NCI-H510A (cell line): ENCODE measurements at places on chromosomes 7 and 10.

- DNase-seq, result no peak
Measured at GRCh38 chr7:89104748-89105685, 309.5 kb upstream of the TEX47 start.

DNA sequence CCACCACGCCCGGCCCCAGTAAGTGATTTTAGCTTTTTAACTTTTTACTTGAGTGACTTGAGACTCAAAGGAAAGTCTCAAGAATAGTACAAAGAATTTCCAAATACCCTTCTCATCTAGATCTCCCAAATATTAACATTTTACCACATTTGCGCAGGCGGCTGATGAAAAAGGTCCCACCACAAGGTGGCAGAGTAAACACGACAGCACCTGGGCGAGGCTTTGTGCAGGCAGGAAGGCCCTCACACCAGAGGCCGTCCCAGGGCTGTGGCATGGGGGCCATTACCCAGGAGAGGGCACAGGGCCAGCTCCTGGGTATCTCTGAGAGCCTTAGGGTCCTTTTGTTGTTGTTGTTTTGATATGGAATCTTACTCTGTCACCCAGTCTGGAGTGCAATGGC, 50.0 kb upstream of the WIPI2 start:
- DNase-seq, result no peak

GRCh38 chr7:27161214-27161720, 4.1 kb downstream of the HOXA9 start:
- DNase-seq, result no peak

DNA sequence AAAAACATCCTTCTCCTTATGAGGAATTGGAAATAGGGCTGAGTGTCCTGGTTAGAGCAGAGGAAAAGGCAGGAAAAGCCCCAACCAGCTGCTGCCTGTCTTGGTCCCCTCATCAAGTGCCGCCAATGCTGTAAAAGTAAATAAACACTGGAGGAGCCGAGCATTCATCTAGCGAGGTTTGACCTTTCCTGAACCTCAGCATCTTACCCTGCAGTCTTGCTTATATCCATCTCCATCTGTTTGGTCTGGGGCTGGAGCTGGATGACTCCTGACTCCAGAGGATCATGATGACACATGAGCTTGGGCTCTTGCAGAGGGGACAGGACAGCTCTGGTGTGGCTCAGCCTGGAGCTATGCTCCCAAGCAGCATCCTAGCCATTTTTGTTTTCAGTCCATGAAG, 501.1 kb downstream of the TNS3 start:
- DNase-seq, result no peak

DNA sequence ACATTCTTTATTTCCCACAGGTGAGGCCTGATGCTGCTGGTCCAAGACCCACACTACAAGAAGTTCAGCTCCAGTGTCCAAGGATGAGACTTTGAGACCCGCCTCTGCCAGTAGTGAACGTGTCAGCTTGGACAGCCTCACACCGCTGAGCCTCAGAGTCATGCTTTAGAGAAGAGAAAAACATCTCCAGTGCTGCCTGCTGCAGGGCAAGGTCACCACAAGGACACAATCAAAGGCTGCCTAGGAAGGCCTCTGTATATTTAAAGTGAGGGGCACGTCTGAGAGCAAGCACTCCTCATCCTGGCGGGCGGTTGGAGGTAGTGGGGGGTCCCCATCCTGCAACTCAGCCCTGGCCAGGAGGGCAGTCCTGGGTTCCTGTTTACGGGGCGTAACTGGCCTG, 19.3 kb downstream of the FGFR2 start:
- DNase-seq, result no peak

GRCh38 chr7:157638563-157638962, 301.8 kb downstream of the DNAJB6 start:
- DNase-seq, result no peak

GRCh38 chr10:26780793-26781601, 79.8 kb downstream of the ABI1 start:
- DNase-seq, result no peak

GRCh38 chr7:135712182-135712782, 15.7 kb downstream of the SLC13A4 start:
- DNase-seq, result no peak

- DNase-seq, result no peak
Measured at GRCh38 chr10:11236234-11236633, 218.6 kb downstream of the CELF2 start.

GRCh38 chr7:7434329-7434728, 101.3 kb downstream of the COL28A1 start:
- no peak for DNase-seq

- DNase-seq, result no peak
Measured at GRCh38 chr7:93751421-93751820, 139.1 kb downstream of the TFPI2 start.

DNA sequence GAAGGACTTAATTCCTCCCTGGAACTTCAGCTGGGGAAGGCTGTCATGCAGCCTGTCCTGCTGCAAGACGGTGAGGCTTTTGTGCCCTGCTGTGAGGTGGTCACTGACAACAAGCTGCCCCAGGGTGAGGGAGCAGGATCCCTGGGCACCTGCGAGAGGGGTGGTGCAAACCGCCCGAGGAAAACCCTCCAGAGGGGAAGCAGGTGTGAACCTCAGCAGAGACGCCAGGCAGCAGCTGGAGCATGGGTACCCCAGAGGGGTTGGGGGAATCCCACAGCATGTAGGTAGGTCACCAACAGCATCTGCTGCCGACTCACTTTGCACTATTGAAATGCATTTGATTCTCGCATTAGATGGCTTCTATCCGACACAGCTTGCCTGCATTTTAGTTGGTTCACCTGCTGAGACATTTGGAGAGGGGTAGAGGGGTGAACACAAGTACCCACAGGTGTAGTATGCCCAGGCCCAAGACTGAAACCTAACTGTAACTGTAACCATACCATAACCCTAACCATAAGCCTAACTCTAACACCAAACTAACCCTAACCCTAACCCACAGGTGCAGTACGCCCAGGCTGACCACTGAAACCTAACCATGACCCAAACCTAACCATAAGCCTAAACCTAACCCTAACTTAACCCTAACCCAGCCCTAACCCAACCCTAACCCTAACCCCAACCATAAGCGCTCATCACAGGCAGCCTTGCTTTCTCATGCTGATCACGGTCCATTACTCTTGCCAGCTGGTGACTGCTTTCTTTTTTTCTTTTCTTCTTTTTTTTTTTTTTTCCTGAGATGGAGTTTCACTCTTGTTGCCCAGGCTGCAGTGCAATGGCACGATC, 85.9 kb downstream of the ELFN1 start:
- DNase-seq, result no peak

- DNase-seq, result peak; percentile 53
Measured at GRCh38 chr7:28958235-28958979, at the start of gene TRIL. Gene TRIL (minus strand): TSS chr7:28958330. CDS start chr7:28958046, 284 bp downstream.

- DNase-seq, result no peak
Measured at GRCh38 chr10:103557455-103557854, 64.0 kb downstream of the NEURL1 start.

GRCh38 chr10:124156524-124157260, 63.3 kb upstream of the CHST15 start:
- no peak for DNase-seq

GRCh38 chr10:112991888-112992491, 41.9 kb downstream of the TCF7L2 start:
- DNase-seq, result no peak

GRCh38 chr7:120919466-120919865, 31.1 kb upstream of the ING3 start:
- no peak for DNase-seq

DNA sequence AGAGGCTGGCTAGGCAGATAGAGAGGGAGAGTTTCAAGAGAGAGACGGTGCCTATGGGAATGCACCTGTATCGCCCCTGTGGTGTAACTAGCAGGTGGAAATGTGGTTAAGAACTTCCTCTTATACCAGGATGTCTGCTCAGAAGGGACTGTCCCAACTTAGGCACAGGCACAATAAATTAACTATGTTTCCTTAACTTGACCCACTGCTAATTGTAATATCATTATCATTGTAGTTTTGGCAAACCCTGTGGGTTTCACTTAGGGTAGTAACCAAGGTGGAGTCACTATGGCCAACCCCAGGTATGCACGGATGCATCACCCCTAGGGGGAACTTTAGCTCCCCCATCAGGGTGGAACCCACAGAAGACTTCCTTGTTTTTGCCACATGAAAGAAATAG, 455.7 kb downstream of the DGKB start:
- no peak for DNase-seq

DNA sequence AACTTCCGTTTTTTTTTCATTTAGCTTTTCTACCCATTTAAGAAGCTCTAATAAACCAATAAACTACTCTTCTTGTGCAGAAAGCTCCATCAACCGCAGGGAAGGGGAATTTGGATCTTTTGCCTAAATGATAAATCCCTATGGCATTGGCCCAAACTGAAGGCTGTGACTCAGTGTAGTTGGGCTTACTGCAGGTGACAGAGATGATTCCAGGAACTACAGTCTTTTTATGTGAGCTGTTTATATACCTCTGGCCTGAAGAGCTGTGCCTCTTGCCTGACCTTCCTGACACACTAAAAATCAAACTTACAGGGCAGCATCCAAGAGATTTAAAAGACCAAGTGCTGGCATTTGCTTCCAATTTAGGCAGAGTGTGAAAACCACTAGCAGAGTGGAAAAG, 25.2 kb downstream of the ABCB1 start:
- DNase-seq, result no peak

- no peak for DNase-seq
Measured at GRCh38 chr7:77430927-77431326, 14.8 kb upstream of the GSAP start.

GRCh38 chr7:75900617-75901315, 14.2 kb upstream of the POR start:
- no peak for DNase-seq

- DNase-seq, result no peak
Measured at GRCh38 chr10:13810568-13810967, 223.8 kb downstream of the PRPF18 start.

- DNase-seq, result no peak
Measured at GRCh38 chr10:47291682-47292081, 8.3 kb upstream of the GDF10 start.

- DNase-seq, result no peak
Measured at GRCh38 chr10:4721999-4722753, 103.8 kb upstream of the AKR1E2 start.

DNA sequence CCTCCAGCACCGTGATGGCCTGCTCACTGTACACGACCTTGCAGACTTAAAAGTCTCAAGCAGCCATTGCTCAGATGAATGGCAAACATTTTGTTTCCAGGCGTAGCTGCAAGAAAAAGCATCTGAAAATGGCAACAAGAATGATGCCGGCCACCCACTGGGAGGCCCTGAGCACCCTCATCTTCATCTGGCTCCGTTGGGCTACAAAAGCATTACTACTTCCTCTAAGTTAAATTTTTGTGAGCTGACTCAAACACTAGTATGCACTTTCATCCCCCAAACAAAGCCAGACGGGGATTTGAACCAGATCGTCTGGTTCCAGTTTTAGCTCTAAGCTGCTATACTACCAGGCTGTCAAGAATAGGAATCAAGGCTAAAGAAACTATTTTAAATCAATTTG, 116.6 kb upstream of the CDK1 start:
- DNase-seq, result no peak

GRCh38 chr7:107530751-107531150, 33.0 kb downstream of the COG5 start:
- DNase-seq, result no peak
